Activated naive CD8-positive, alpha-beta T cell treated with anti-CD3 and anti-CD28 coated beads for 36 hours (primary cell): ENCODE measurements at places on chromosomes 11 and 22.

GRCh38 chr11:134858783-134859480 is 446.9 kb upstream of the B3GAT1 start:
- H3K36me3 ChIP-seq = no peaks in the 10 kb centered on the region
- H3K4me3 ChIP-seq = no peak overlapping the region
- H3K4me1 ChIP-seq = no peaks in the 10 kb centered on the region
- no peak for DNase-seq

DNA sequence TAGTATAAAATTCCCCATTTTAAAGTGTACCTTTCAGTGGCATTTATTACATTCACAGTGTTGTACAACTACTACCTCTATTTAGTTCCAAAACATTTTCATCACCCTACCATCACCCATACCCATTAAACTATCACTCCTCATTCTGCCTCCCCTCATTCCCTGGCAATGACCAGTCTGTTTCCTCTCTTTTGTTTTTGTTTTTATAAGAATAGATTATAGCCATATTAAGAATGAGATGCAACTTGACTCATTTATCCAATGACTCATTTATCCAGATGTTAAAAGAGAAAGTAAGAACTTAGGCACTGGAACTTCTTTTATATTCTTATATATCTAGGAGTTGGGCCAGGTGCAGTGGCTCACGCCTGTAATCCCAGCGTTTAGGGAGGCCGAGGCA is 156.3 kb downstream of the FAT3 start:
- no peak for DNase-seq
- H3K4me3 ChIP-seq = no peak overlapping the region
- H3K36me3 ChIP-seq = no peaks in the 10 kb centered on the region
- no peaks in the 10 kb centered on the region for H3K27me3 ChIP-seq

DNA sequence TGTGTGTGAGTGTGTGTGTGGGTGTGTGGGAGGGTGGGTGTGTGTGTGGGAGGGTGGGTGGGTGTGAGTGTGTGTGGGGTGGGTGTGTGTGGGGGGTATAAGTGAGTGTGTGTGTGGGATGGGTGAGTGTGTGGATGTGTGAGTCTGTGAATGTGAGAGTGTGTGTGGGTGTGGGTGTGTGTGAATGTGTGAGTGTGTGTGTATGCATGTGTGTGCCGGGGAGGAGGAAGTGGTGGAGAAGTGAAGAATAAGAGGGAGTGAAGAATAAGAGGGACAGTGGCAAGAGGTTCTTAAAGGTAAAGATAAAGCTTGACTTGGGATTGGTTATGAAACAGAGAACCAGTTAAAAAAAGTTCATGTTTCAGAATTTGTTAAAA is 54.0 kb downstream of the PRR5L start:
- H3K36me3 ChIP-seq = no peaks in the 10 kb centered on the region
- no peak overlapping the region for H3K27ac ChIP-seq
- peaks cover 41% of the 10 kb centered on the region for H3K27me3 ChIP-seq
- no peak overlapping the region for H3K4me3 ChIP-seq
- DNase-seq = no peak

GRCh38 chr11:123702139-123702538 is 39.3 kb downstream of the ZNF202 start:
- no peaks in the 10 kb centered on the region for H3K36me3 ChIP-seq
- H3K27me3 ChIP-seq = no peaks in the 10 kb centered on the region
- no peaks in the 10 kb centered on the region for H3K4me1 ChIP-seq
- no peak overlapping the region for H3K27ac ChIP-seq
- no peak for DNase-seq

- H3K4me3 ChIP-seq = no peak overlapping the region
- DNase-seq = no peak
- no peaks in the 10 kb centered on the region for H3K36me3 ChIP-seq
- H3K27me3 ChIP-seq = no peaks in the 10 kb centered on the region
Observed at GRCh38 chr11:99279266-99279665, 258.5 kb downstream of the CNTN5 start.

DNA sequence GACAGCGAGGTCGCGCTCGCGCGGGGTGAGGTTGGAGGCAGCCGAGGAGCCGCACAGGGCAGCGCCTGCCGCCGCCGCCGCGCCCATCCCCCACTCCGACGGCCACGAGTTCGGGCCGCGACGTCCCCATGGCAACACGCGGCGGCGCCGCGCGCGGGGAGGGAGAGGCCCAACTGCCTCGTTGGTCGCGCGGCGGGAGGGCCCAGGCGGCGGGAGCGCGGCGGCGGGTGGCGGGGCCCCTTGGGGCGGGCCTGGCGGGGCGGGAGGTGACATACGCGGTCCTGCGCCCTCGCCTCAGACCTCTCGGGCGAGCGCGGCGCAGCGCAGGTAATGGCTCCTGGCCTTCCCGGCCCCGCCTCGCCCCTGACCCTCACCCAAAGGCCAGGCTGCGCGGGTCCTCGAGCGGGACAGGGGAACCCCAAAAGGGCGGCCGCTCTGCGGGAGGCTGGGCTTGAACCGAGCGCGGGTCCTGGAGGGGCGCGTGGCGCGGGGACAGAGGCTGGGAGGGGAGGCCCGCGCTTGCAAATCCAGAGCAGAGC is at the start of gene DEUP1:
Gene DEUP1, plus strand, starts transcription at position 297 of the 539 bp plus-strand sequence. CDS start 1,518 bp downstream, outside the sequence.
- peaks cover 4% of the 10 kb centered on the region for H3K4me1 ChIP-seq
- no peaks in the 10 kb centered on the region for H3K36me3 ChIP-seq
- DNase-seq = peak; percentile 28

- no peak for DNase-seq
- H3K36me3 ChIP-seq = no peaks in the 10 kb centered on the region
- H3K27ac ChIP-seq = no peak overlapping the region
Observed at GRCh38 chr11:19946681-19947080, 213.6 kb downstream of the DBX1 start.

GRCh38 chr11:131906963-131907362 is 536.5 kb downstream of the NTM start:
- H3K4me3 ChIP-seq = no peak overlapping the region
- DNase-seq = no peak
- H3K36me3 ChIP-seq = no peaks in the 10 kb centered on the region
- H3K4me1 ChIP-seq = no peaks in the 10 kb centered on the region
- peaks cover 39% of the 10 kb centered on the region for H3K27me3 ChIP-seq

DNA sequence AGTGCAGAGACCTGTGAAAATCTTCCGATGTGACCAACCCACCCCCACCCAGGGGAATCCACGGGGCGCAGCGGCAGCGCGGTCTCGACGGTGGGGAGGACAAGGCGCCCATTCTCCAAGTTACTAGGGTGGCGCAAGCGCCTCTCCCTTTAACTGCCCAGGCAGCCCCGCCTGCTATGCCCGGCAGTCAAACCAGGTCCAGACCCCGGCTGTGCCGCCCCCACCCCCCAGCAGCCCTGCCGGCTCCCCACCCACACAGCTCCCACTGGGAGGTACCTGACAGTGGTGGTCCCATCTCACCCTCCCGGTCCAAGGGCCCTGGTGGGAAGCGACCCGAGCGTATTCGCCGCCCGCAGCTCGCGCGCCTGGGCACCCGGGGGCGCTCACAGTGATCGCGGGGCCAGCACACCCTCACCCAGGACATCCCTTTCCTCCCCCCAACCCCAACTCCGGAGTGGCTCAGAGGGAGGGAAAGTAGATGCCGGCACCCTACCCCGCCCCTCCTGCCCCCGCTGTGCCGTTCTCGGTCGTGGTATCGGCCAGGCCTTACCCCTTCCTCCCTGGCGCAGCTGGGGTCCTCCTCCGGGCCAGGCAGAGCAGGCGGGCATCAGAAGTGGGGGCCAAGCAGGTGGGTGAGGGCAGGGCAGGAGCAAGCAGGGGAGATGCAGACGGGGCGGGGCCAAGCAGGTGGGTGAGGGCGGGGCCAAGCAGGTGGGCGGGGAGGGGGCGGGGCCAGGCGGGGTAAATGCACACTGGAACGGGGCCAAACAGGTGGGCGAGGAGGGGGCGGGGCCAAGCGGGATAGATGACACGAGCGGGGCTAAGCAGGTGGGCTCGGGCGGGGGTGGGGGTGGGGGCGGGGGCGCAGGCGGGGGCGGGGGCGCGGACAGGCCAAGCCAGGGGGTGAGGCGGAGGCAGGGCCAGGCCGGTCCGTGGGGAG is at the start of gene TRPM5:
Gene TRPM5, minus strand, starts transcription at position 634 of the 940 bp plus-strand sequence. CDS start 21,478 bp downstream, outside the sequence.
- no peaks in the 10 kb centered on the region for H3K36me3 ChIP-seq
- peak within 1 kb of the TSS; percentile 87 for H3K4me3 ChIP-seq
- peaks cover 25% of the 10 kb centered on the region for H3K4me1 ChIP-seq
- DNase-seq = peak; percentile 67

DNA sequence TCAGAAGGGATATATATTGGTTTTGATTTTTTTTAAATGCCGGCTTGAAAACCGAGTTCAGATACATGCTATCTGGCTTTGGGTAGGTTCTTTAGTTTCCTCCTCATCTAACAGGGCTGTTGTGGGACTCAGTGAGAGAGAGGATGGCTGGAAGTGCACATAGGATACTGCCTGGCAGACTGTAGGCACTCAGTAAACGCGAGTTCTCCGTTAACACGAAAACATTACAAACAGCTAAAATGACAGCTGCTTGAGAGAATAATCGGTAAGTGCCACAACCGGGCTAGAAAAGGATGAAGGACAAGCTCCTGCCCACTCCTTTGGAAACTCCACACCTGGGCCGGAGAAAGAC is 369 bp downstream of the XRRA1 start:
- peaks cover 42% of the 10 kb centered on the region for H3K36me3 ChIP-seq
- no peaks in the 10 kb centered on the region for H3K27me3 ChIP-seq
- no peak for DNase-seq
- H3K27ac ChIP-seq = peak overlapping the region; percentile 97

- H3K27ac ChIP-seq = no peak overlapping the region
- H3K36me3 ChIP-seq = no peaks in the 10 kb centered on the region
- no peak for DNase-seq
- peaks cover 3% of the 10 kb centered on the region for H3K27me3 ChIP-seq
- H3K4me1 ChIP-seq = peaks cover 5% of the 10 kb centered on the region
- no peak overlapping the region for H3K4me3 ChIP-seq
Observed at GRCh38 chr22:48116871-48117270, 1354.4 kb downstream of the TBC1D22A start.
